ENCODE measurements at places on chromosomes 1 and 21. TPM values are rescaled to one million over a fixed set of nuclear protein-coding genes. Genes with fewer than 3 reads are reported as not detected.

GRCh38 chr1:227793948-227794816, 21.3 kb upstream of the PRSS38 start:
- peak; percentile 25 for DNase-seq

GRCh38 chr1:86409416-86410021, 13.4 kb upstream of the ODF2L start:
- peak; percentile 59 for DNase-seq

DNA sequence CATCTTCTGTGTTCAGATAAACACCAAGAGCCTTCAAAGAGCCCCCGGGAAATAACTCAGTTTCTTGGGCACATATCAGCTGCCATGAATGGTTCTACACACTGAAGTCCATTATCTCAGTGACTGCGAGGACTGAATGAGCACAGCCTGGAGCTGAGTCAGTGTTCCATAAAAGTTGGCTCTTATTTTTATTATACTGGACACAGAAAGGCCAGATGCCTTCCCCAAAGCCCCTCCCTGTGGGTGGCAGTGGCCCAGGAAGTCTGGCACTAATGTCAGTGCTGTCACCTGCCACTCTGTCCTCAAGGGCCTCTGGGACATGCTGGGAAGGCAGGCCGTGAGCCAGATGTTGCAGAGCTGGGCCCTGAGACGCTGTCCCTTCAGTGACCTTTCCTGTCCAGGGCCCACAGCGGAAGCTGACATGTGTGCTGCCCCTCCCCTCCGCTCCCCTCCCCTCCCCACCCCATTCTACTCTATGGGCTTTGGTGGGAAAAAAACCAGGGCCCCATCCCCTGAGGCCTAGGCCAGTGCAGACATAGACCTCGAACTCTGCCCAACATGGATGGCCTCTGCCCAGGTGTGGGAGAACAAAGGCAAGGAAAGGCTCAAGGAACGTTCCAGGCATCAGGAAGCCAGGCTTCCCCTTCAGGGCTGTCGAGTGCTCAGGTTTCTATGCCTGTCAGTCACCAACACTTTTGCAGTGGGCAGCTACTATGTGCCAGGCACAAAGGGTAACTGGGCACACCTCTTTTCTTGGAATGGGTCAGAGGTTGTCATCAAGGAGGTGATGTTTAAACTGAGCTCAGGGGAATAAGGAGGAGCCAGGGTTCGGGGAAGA, 22.4 kb upstream of the NPPB start:
- DNase-seq: no peak

GRCh38 chr1:28545246-28545628, 7.6 kb upstream of the TRNAU1AP start:
- no peak for DNase-seq

DNA sequence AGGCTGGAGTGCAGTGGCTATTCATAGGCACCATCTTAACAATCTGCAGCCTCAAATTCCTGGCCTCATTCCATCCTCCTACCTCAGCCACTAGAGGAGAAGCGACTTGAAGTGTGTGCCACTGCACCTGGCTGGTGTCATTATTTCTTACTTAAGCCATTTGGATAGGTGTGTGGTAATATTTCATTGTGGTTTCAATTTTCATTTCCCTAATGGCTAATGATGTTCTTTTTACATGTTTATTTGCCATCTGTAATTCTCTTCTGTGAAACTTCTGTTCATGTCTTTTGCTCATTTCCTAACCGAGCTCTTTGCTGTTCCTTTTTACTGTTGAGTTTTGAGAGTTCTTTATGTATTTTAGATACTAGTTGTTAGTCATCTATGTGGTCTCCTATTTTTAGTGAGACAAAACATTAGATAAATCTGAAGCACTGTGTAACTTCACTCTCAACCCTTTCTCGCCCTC, 66.8 kb downstream of the SLC27A3 start:
- DNase-seq: no peak

- no peak for DNase-seq
Measured at GRCh38 chr1:28811766-28812668, at the start of gene OPRD1. OPRD1 (plus strand) TSS chr1:28812170; CDS start chr1:28812384, 214 bp downstream.

DNA sequence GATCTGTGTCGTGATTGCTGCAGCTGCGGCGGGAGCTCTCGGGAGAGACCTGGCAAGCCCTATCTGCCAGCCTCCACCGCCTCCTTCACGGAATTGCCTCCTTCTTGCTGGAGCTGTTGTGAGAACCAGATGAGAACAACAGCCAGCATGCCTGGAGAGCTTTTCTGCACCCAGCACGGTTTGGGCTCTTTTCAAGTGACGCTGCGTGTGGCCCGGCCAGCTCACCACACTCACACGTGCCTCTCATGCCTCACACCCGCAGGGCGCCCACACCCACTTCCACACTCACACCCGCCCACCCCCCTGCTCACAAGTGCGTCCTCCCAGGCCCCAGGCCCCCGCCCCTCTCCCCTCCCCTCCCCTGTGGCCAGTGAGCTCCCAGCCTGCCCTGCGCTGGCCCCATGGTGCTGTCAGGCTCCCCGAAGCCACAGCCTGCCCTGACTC, 135.7 kb upstream of the RUNX3 start:
- DNase-seq: no peak

DNA sequence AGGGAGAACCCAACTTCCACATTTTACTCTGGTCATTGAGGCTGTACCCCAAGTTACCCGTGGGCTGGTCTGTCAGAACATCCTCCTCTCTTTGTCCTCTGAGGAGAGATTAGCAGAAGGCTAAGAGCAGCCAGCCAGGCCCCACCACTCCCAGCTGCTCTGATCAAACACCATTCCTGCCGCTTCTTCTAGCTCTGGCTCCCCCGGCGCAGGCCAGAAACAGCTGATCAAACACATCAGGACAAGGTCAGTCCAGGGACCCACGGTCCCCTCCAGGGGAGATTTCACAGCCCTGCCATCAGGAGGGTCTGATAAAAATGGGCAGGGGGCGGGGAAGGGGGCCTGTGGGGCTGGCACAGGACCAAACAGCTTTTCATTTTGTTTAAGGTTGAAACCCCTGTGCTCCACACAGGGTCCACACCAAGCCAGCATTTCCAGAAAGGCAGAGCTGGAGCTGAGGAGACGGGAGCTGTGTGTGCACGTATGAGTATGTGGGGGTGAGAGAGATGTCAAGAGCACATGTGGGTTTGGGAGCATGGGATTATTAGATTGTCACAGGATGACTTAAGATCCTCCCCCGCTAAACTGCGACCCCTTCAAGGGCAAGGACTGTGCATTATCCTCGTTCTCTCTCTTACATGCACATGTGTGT, 29.9 kb upstream of the EPHA8 start:
- no peak for DNase-seq

GRCh38 chr1:183070923-183071618, 47.9 kb downstream of the LAMC1 start:
- DNase-seq: no peak

DNA sequence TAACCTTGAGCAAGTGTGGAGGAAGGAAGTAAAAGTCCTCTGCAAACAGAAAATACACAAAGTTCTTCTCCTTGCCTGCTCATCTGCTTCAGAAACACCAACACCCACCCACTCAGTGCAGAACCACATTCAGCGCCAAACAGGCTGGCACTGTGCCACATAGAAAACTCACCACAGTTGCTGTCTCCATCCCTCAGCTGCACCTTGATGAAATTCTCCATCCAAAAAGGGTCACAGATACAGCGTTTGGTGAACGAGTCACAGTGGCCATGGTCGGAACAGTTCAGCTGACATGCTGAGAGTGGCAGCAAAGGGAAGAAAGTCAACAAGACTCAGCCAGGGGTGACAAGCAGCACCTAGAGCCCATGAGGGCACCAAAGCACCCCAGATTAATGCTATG, 114.5 kb downstream of the KIAA0319L start:
- no peak for DNase-seq

DNA sequence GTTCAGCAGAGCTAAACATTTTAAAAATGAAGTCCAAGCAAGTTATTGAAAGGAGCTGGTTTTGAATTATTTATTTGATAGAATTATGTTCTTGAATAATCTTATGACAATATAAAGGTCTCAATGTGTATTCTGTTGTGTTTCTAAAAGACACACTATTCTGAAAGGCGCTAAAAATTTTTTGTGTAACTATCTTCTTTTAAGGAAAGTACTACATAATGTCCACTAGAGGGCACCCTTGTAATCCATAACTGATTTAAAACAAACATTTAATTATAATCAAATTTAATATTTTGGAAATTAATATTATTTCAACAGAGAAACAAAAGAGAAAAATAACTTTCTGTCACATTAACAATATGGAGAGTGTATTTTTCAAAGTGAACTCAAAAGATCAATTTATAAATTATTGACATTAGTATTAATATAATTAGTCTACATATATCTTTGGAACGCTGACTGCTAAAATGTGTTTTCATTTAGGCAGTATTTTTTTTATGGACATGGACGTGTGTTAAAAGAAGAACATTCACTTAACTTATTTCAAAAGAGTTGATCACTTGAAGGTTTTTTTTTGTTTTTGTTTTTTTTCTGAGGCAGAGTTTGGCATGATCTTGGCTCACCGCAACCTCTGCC, 248.4 kb downstream of the DENND1B start:
- DNase-seq: peak; percentile 32

GRCh38 chr1:234719454-234720251, 109.7 kb upstream of the IRF2BP2 start:
- no peak for DNase-seq

- peak; percentile 49 for DNase-seq
Measured at GRCh38 chr1:241802863-241803262, 45.1 kb upstream of the EXO1 start.

GRCh38 chr1:164163289-164163849, 395.6 kb upstream of the PBX1 start:
- no peak for DNase-seq

DNA sequence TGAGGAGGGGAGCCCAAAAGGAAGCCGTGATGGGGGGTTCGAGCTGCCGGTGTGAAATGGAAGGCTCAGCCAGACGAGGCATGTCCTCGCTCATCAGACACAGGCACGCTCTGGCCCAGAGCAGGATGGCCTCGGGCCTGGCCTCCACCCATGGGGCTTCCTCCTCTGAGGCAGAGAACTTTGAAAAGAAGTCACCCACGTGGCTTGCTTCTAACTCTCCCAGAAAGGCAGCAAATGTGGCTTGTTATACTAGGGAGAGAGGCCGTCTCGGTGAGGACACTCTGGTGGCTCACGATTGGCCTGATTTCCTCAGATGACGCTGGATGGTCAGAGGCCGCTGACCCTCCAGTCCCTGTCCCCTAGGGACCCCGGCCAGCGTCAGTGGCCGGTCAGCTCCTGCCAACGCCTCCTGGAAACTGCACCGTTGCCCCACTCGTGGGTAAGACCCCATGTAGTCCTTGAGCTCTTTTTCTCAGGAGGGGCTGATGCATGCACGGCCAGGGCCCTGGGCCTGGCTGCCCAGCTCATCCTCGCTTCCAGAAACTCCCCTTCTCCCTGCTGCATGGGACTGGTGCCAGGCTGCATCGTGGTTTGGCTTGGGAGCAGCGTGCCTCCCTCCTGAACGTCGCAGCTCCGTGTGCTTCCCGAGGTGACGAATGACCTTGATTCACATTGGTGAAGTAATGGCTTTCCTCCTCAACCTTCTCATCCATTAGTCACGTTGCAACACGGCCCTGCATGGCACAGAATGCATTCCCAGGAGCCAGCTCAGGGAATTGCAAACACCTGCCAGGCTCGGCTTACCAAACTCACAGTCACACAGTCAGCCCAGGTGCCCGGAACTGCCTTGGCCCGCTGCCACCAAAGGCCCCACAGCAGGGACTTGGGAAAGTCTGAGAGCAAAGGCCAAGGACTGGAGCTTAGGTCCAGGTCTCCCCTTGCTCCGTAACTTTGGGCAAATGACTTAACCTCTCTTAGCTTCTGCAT, 58.8 kb downstream of the TOMM20 start:
- peak; percentile 99 for DNase-seq

The KRTAP10-9 gene
- not detected for total RNA-seq

The FAAH gene
- 10.2 TPM for total RNA-seq

The ATP1A4 gene
- total RNA-seq: not detected

The RIIAD1 gene
- total RNA-seq: not detected

Measured in bronchial epithelial cell (primary cell).